ENCODE measurements at places on chromosomes 3 and 15. TPM values are rescaled to one million over a fixed set of nuclear protein-coding genes. Genes with fewer than 3 reads are reported as not detected.

- no peak for DNase-seq
Observed at GRCh38 chr3:186021673-186022362, 84.0 kb upstream of the TRA2B start.

DNA sequence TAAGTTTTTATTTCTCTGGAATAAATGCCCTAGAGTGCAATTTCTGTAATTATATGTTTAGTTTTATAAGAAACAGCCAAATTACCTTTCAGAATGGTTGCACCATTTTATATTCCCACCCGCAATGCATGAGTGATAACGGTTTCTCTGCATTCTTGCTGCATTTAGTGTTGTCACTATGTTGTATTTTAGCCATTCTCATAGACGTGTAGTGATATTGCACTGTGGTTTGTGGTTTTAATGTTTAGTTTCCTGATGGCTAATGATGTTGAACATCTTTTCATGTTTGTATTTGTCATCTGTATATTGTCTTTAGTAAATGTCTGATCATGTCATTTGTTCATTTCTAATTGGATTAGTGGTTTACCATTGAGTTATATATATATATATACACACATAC is 73.0 kb upstream of the GOLIM4 start:
- no peak for DNase-seq

DNA sequence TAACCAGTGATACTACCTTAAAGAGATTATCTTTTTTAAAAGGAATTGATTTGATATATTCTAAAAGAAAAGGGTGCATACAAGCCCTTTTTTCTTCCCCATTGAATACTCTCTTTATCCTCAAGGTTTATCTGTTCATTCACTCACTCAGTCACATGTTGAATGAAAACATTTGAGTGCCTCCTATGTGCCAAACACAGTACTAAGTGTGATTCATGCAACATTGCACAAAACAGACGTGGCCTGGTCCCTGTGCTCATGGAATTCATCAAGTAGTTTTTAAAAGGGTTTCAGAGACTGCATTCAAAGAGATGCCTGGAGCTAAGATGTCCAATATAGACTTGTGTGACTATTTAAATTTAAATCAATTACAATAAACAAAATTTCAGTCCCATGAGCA is 462.2 kb upstream of the MDFIC2 start:
- no peak for DNase-seq

DNA sequence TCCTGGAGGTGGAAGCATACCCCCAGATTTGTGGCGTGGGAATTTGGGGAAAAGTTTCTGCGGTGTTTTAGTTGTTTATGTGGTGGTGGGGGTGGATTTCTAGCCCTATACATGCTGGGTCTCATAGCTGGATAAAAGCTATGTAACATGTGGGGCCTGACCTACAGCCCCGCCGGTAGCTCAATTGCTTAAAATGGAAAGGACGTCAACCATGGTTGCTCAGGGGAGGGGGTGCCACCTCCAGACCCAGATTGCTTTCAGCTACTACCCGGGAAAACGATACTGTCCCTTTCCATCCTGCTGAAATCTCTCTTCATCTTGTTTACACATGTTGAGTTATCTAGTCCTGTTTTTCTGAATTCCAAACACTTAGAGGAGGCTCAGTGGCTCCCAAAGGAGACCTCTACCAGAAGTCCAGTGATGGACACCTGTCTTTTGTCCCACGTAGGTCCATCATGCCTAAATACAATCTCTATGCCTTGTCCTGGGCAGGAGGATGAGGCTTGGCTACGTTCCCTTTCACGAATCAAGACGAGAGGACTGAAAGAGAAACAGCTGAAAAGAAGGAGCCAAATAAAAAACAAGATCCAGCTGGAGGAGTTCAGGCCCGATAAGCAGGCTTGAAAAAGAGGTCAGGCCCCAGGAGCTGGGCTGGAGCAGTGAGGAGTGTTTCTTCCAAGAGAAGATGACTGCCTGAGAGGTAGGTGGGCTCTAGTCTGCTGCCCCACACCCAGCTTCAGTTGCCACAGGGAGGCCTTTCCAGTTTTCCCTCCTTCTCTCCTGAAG is 72.1 kb upstream of the TPRG1 start:
- no peak for DNase-seq

DNA sequence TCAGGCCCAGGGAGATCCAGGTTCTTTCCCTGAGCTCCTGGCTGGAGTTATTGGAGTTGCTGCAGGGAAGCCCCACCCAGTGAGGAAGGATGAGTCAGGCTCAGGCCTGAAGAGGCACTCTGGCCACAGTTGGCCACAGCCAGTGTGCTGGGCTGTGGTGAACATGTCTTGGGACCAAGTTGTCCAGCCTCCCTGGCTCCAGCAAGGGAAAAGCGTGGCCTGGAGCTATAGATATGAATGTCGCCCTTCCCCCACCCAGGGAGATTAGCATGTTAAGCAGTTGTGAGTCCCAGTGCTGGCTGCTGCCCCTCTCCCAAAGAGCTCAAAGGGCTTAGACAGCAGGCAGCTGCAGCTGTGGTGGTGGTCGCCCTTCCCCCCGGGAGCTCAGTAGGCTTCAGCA is 963.2 kb downstream of the ROBO2 start:
- no peak for DNase-seq

The KY gene
- not detected for polyA plus RNA-seq

- DNase-seq, result no peak
Observed at GRCh38 chr3:9115336-9115735, 134.1 kb downstream of the SRGAP3 start.

- no peak for DNase-seq
Observed at GRCh38 chr3:120198305-120198878, 86.6 kb downstream of the GPR156 start.
